ENCODE measurements at places on chromosomes 13 and 19. TPM values are rescaled to one million over a fixed set of nuclear protein-coding genes. Genes with fewer than 3 reads are reported as not detected.

- peak overlapping the region; percentile 22 for H3K27ac ChIP-seq
- H3K4me3 ChIP-seq, result no peak overlapping the region
- H3K27me3 ChIP-seq, result peaks cover 5% of the 10 kb centered on the region
- no peaks in the 10 kb centered on the region for H3K4me1 ChIP-seq
- peak; percentile 17 for DNase-seq
Measured at GRCh38 chr19:13366529-13367143, 139.6 kb downstream of the CACNA1A start.

DNA sequence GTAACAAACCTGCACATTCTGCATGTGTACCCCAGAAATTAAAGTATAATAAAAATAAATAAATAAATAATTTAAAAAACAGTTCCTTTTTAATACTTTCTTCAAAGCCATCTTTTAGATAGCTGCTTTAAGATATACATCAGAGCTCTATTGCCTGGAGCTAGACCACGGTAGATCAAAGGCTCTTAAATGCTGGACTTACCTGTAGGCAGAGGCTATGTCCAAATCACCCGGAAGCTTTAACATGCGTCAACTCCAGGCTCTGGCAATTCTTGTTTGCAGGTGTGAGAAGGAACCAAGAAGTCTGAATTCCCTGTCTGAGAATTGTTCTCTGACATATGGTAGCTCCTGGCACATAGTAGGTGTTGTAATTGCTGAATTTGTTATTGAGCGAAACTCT lies 1.6 kb upstream of the METTL21C start:
- H3K4me1 ChIP-seq, result peaks cover 16% of the 10 kb centered on the region
- no peak for DNase-seq
- H3K4me3 ChIP-seq, result no peak overlapping the region
- peaks cover 6% of the 10 kb centered on the region for H3K36me3 ChIP-seq
- no peak overlapping the region for H3K27ac ChIP-seq

GRCh38 chr19:28585796-28586195 lies 627.2 kb downstream of the UQCRFS1 start:
- no peak overlapping the region for H3K4me3 ChIP-seq
- DNase-seq, result no peak
- peaks cover 5% of the 10 kb centered on the region for H3K27me3 ChIP-seq
- H3K36me3 ChIP-seq, result no peaks in the 10 kb centered on the region
- H3K4me1 ChIP-seq, result peaks cover 19% of the 10 kb centered on the region
- H3K27ac ChIP-seq, result no peak overlapping the region

DNA sequence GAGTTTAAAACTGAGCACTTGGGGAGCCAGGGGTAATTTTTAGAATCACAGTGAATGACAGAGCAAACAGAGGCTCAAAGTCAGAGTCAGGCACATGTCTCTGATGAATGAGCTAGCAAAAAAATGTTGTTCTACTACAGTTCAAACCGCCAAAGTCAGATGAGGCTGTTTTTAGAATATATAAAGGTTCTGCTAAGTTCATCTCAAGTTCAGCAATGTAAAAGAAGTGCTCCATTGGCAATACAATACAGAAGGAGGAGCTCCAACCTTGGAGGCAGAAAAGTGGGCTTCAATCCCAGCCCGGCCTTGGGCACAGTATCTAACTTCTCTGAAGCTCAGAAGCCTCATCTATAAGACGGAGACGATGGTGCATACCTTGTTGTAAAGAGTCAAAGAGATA lies 70.1 kb upstream of the IPO5 start:
- DNase-seq, result no peak
- peaks cover 10% of the 10 kb centered on the region for H3K27me3 ChIP-seq
- H3K4me3 ChIP-seq, result no peak overlapping the region
- no peaks in the 10 kb centered on the region for H3K36me3 ChIP-seq
- no peak overlapping the region for H3K27ac ChIP-seq

- DNase-seq, result no peak
- no peak overlapping the region for H3K4me3 ChIP-seq
- no peaks in the 10 kb centered on the region for H3K27me3 ChIP-seq
- H3K4me1 ChIP-seq, result peaks cover 3% of the 10 kb centered on the region
- no peak overlapping the region for H3K27ac ChIP-seq
Measured at GRCh38 chr19:35543280-35544109, 1.9 kb upstream of the TMEM147 start.

GRCh38 chr13:96617528-96617927 lies 376.7 kb downstream of the OXGR1 start:
- no peak overlapping the region for H3K4me3 ChIP-seq
- no peaks in the 10 kb centered on the region for H3K27me3 ChIP-seq
- DNase-seq, result no peak
- no peak overlapping the region for H3K27ac ChIP-seq
- H3K36me3 ChIP-seq, result no peaks in the 10 kb centered on the region
- H3K4me1 ChIP-seq, result no peaks in the 10 kb centered on the region

DNA sequence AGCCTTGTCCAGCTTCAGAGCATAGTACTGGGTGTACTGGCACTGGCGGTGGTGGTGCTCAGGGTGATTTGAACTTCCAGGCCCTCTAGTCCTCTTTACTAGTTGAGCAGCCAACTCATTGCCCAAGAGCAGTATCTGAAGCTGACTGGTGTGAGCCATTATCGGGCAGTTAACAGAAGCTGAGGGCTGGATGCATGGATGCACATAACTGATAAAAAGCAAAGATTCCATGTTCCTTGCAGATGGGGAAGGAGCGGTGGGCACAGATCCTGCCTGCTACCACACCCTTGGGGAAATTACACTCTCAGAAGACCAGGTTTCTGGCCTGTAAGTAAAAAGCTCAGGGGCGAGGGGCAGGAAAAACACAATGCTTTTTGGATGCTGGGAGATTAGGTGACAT lies 499.4 kb upstream of the ARGLU1 start:
- peak overlapping the region; percentile 87 for H3K27ac ChIP-seq
- DNase-seq, result no peak
- H3K4me3 ChIP-seq, result no peak overlapping the region

DNA sequence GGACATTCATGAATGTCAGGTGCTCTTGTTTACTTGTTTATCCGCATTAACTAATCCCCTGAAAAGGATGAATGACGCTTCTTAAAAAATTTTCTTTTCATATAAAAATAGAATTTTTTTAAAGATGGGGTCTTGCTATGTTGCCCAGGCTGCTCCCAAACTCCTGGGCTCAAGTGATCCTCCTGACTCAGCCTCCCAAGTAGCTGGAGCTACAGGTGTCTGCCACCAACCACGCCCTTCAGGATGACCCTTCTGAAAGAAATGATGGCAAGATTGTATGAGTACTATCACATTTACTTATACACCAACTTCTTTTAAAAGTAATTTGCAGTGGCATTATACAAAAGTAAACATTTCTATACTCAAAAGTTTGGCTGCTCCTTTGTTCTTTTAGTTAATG lies 6.2 kb upstream of the EBPL start:
- H3K4me3 ChIP-seq, result no peak overlapping the region
- peaks cover 1% of the 10 kb centered on the region for H3K27me3 ChIP-seq

DNA sequence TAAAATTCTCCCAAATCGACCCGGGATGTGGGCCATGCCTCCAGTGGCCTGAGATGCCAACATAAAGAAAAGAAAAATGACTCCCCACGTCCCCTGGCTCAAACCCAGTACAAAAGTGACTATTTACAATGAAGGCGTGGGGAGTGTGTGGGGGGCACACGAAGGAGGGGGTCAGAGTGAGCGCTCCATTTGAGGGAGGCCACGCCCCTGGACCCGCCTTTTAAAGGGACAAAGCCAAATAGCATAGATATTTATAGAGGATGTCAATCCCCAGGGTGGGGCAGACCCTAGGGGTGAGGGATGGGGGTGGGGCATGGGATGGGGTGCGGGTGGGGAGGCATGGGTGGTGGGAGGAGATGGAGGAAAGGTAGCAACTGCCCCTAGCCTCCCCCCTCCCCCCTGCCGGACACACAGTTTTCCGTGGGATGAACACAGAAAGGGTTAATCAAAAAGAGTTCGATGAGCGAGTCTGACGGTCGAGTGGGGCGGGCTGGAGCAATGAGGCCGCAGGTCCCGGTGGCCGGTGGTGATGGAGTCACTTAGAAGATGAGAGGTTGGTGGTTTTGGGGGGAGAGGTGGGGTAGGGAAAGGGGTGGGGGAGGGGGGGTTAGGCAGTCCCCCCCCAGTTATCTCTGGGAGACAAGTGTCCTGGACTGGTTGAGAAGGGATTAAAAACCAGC lies 20.1 kb upstream of the NANOS2 start:
- H3K4me1 ChIP-seq, result peaks cover 7% of the 10 kb centered on the region
- no peak for DNase-seq
- H3K27me3 ChIP-seq, result peaks cover 5% of the 10 kb centered on the region
- peaks cover 6% of the 10 kb centered on the region for H3K36me3 ChIP-seq
- H3K4me3 ChIP-seq, result no peak overlapping the region

GRCh38 chr13:25848812-25849745 lies 202.7 kb downstream of the SHISA2 start:
- peaks cover 7% of the 10 kb centered on the region for H3K27me3 ChIP-seq
- no peak overlapping the region for H3K27ac ChIP-seq
- H3K4me3 ChIP-seq, result no peak overlapping the region
- peaks cover 5% of the 10 kb centered on the region for H3K4me1 ChIP-seq
- peaks cover 5% of the 10 kb centered on the region for H3K36me3 ChIP-seq

DNA sequence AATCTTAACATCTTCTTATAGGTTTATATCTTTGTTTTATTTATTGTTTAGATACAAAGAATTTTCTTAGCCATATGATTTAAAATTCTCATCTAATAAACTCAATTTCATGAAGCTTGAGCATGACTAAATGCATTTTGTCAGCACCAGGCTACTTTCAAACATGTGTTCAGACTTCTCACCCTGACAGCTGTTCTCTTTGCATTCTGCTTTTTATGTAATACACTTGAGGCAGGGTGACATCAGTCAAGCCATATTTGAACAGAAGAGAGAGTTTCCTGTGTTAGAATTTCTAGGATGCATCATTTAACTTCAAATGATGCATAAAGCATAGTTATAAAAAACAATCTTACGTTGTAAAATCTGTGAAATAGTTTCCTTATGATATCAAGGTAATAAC lies 1295.1 kb upstream of the PCDH20 start:
- no peak for DNase-seq
- no peak overlapping the region for H3K4me3 ChIP-seq
- no peaks in the 10 kb centered on the region for H3K36me3 ChIP-seq
- H3K27ac ChIP-seq, result peak overlapping the region; percentile 88
- H3K27me3 ChIP-seq, result no peaks in the 10 kb centered on the region

GRCh38 chr19:54209811-54210494 lies 9.3 kb downstream of the RPS9 start:
- DNase-seq, result no peak
- H3K4me3 ChIP-seq, result peak overlapping the region; percentile 35
- peaks cover 22% of the 10 kb centered on the region for H3K4me1 ChIP-seq
- H3K27ac ChIP-seq, result peak overlapping the region; percentile 84
- H3K36me3 ChIP-seq, result peaks cover 14% of the 10 kb centered on the region

DNA sequence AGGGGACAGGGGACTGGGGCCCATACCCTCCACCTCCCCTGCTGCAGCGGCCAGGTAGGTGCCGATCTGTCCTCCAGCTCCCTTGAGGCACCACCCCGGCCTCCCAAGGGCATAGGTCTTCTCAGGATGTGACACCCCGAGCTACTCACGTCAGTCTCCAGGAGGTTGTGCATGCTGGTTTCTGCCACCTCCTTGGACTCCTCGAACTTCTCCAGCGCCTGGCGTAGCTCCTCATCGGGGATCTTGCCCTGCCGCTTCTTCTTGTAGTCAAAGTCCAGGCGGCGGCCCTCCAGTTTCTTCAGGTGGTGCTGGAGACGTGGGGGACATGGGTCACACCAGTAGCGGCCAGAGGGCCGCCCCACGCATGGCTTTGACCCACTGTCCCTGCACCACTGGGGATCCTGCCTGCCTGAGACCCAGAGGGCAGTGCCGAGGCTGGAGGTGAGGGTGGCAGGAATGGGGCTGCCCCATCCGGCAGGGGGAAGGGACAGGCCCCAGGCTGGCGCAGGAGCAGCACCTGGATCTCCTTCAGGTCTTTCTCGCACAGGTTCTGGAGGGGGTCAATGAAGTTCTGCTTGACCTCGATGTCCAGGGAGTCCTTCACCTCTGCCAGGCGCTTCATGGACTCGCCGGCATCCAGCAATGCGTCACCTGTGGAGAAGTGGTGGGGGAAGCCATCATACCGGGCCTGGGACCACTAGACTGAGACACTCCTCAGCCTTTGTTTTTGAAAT lies 20.4 kb downstream of the MPND start:
- peaks cover 19% of the 10 kb centered on the region for H3K4me1 ChIP-seq
- no peaks in the 10 kb centered on the region for H3K36me3 ChIP-seq
- no peak overlapping the region for H3K27ac ChIP-seq
- DNase-seq, result no peak
- peaks cover 28% of the 10 kb centered on the region for H3K27me3 ChIP-seq

GRCh38 chr19:21328406-21328805 lies 804 bp downstream of the ZNF708 start:
- H3K4me1 ChIP-seq, result peaks cover 9% of the 10 kb centered on the region
- DNase-seq, result no peak
- H3K4me3 ChIP-seq, result peak overlapping the region; percentile 100
- H3K27me3 ChIP-seq, result peaks cover 10% of the 10 kb centered on the region

DNA sequence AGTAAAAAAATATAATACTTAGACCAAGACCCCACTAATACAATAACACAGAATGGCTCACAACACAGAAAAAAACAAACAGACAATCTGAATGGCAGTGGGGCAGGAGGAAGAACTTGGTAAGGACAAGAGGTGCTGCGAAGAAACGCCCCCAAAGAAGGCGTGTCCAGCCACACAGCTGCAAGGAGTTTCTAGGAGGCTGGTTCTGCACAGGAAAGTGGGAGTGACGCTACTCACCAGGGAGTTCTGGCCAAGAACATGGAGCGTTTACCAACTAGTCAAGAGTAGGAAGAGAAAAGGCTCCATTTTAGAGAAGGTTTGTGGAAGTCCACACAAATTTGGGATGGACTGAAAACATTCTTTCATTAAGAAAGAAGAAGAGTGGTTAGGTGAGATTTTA lies 95.3 kb upstream of the SLC15A1 start:
- peaks cover 4% of the 10 kb centered on the region for H3K4me1 ChIP-seq
- no peaks in the 10 kb centered on the region for H3K27me3 ChIP-seq
- no peak overlapping the region for H3K4me3 ChIP-seq
- DNase-seq, result no peak

GRCh38 chr19:36685835-36686234 lies 1.6 kb upstream of the ZNF567 start:
- H3K4me3 ChIP-seq, result peak overlapping the region; percentile 87
- no peak overlapping the region for H3K27ac ChIP-seq
- H3K36me3 ChIP-seq, result peaks cover 27% of the 10 kb centered on the region

DNA sequence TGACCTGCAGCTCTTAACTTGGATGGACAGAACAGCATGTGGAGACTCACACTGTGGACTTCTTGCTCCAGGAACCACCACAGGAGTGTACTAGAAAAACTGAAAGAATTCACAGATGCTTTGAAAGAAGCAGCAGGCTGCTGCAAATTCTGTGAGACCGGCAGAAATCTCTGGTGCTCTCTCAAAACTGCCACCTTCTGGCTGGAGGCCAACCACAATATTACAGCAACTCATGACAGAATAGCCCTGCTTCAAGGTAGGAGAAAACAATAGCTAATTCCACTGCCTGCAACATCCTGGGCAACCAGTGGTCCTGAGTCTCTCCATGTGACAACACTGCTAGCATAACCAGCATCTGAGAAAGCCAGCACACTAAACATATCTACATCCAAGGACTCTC lies 26.9 kb downstream of the CDK8 start:
- DNase-seq, result no peak
- no peaks in the 10 kb centered on the region for H3K4me1 ChIP-seq
- no peak overlapping the region for H3K4me3 ChIP-seq

The CPB2 gene
- not detected for total RNA-seq

The CPT1C gene
- 133 TPM for total RNA-seq

The CGB7 gene
- not detected for total RNA-seq

The ZNF554 gene
- 5.8 TPM for total RNA-seq

The SOHLH2 gene
- 0.78 TPM for total RNA-seq
